Motor neuron (in vitro differentiated cells): ENCODE measurements at places on chromosomes 16 and 17. TPM values are rescaled to one million over a fixed set of nuclear protein-coding genes. Genes with fewer than 3 reads are reported as not detected.

GRCh38 chr17:19331134-19331533, 31.4 kb downstream of the B9D1 start:
- ATAC-seq, result peak; percentile 47

DNA sequence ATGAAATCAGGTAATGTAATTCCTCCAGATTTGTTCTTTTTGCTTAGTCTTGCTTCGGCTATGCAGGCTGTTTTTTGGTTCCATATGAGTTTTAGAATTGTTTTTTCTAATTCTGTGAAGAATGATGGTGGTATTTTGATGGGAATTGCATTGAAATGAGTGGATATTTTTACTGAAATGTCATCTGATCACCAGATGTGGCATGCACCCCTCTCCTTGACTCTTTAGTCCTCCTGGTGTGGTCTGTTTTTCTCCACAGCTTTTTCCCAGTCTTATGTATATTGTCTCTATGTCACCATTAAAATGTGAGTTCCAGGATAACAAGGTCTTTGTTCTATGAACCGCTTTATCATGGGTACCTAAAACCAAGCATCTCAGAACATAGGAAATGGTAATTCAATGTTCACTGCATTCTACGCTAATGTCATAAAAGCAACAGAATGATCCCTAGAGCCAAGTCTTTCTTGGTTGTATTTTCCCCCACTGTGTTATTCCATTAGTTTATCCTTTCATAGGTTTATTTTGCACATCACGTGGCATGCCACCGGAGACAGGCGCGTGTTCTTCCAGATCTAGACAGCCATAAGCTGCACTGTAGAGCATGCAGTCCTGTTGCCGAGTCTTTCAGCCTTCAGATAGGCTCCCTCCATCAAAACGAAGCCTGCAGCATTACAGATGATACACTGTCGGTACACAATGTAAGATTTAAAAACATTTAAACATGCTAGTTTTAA, 172.5 kb downstream of the RPTOR start:
- no peak for ATAC-seq

AGRP gene
- 0.36 TPM in 1 of 2 replicates, not detected in the other for total RNA-seq

KIF1C gene
- total RNA-seq, result 4.2 TPM in 2 replicates

ARHGAP23 gene
- total RNA-seq, result 12.5 and 15.0 TPM in 2 replicates

GRCh38 chr16:21156767-21157467, 1.6 kb upstream of the LDAF1 start:
- ATAC-seq, result peak; percentile 15

TBC1D3L gene
- total RNA-seq, result 9.7 and 14.6 TPM in 2 replicates

KCNG4 gene
- 0.23 and 0.24 TPM in 2 replicates for total RNA-seq

GRCh38 chr16:28835864-28836760, 10.0 kb downstream of the TUFM start:
- no peak for ATAC-seq

- peak; percentile 42 for ATAC-seq
These were observed 109.9 kb downstream of the METRNL start for GRCh38 chr17:83189044-83190003.

- no peak for ATAC-seq
These were observed 87.2 kb upstream of the SMIM36 start for GRCh38 chr17:55598495-55598894.

RDM1 gene
- total RNA-seq, result 0.22 TPM in 1 of 2 replicates, not detected in the other

GRCh38 chr17:17313350-17313991, 10.3 kb downstream of the NT5M start:
- ATAC-seq, result no peak

DNA sequence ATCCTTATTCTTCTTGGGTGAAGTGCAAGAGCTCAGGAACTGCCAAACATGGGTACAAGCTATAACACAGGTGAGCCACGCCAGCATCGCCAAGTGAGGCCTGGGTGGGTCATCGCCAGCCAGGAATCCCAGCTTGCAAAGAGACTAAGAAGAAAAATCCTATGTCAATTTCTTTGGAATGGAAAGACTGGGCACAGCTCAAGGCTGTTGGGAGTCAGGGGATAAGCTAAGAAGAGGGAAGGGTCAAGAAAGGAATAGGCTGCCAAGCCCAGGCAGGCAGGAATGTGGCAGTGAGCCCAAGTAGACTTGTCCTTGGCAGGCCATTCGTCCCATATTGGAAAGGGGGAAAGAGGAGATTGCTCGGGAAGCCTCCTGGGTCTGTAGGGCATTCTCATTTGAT, 191.4 kb upstream of the CDH5 start:
- ATAC-seq, result no peak

DNA sequence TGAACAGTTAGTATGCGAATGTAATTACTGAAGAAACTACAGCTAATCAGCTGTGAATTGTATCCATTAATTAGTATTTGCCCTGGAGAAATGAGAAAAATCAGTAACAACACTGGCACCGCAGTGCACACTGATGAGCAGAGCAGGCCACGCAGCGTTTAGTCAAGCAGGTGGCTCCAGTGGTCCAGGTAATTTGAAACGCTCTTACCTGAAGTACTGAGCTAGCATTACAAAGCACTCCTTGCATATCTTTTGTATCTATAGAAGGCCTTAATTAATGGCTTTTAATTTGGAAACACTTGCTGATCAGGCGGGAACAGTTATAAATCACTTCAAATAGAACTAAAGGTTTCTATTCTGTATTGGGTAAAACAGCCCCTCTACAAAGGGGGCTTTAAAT, 76.4 kb downstream of the TOX3 start:
- no peak for ATAC-seq

DNA sequence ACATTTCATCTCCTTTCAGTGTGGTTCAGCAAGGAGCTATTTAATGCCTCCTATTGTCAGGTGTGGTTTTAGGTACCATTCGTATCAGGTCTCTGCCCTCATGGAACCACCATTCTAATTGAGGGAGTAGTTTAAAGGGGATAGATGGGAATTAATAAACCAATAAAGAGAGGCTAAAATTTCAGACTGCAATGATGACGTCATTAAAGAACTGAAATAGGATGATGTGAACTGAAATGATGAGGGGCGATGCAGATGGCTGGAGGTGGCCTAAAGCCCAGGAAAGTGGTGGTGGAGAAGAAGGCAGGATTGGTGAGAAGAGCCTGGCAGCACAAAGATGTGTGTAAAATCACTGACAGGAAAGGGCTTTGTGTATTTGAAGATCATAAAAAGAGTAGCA, 148.9 kb upstream of the RBFOX1 start:
- no peak for ATAC-seq

GAS2L2 gene
- 0.30 TPM in 1 of 2 replicates, not detected in the other for total RNA-seq

CDH1 gene
- total RNA-seq, result 4.5 and 6.8 TPM in 2 replicates

DNA sequence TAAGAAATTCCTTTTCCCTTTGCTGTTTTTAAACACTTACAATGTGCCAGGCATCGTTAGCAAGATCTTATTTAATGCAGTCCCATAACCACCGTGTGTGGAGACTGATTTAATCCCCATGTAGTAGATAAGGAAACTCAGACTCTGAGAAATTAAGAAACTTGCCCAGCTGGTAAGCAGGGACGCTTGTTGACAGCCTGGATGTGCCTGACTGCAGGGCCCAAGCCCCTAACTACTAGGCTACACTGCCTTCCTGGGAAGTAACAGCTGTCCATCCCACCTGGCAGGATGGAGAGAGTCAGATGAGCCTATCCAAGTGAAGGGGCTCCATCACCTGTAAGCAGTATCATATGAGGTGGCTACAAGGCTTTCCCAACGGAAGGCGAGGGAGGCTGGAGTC, 23.1 kb downstream of the CDK5RAP3 start:
- no peak for ATAC-seq

SPATA22 gene
- total RNA-seq, result 0.46 and 1.7 TPM in 2 replicates

NPIPB4 gene
- 45.0 and 71.9 TPM in 2 replicates for total RNA-seq

GRCh38 chr17:31997005-31997404, 10.2 kb upstream of the LRRC37B start:
- ATAC-seq, result no peak

DNA sequence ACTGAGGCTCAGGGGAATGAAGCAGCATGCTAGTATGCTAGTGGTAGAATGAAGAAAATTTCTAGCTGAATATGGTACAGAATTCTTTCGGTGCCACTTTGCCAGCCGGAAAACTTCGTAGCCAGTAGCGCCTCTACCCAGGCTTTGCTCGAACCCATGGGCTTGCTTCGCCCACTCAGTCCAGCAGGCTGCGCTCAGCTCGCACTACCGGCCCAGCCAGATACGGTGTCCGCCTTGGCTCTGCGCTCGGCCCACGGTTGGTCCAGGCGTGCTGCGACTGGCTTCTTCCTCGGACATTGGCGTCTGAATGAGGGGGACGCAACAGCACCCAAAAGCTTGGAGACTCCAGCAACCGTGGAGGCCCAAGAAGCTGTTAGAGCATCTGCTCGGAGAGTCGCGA, 372.5 kb upstream of the CDH8 start:
- no peak for ATAC-seq

CDK5R1 gene
- total RNA-seq, result 1.7 and 2.4 TPM in 2 replicates

DNA sequence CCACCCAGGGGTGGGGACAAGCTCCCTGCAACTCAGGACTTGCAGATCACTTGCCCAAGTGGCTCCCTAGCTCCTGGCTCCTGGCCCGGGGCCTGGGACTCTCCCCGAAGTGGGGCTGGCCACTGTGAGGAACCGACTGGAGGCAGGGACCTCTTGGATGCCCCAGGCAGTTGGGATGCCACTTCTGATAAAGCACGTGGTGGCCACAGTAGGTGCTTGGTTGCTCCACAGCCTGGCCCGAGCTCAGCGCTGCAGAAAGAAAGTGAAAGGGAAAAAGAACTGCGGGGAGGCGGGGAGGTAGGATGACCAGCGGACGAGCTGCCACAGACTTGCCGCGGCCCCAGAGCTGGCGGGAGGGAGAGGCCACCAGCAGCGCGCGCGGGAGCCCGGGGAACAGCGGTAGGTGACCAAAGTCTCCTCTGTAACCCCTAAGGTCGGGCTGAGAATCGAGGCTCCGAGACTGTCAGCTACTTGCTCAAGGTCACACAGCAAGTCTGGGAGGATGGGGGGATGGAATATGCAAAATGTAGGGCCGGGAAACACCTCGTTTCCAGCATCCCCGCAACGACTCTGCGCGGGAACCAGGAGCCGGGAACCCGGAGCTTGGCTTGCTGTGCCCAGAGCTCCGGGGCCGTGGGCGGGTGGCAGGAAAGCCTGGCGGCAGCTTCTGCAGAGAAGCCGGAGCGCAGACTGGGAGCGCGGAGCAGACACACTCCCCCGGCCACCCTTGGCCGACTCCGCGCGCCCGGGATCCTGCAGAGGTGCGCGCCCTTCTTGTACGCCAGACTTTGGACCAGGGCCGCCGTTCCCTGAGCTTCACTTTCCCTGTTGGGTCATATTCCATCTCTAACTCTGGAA, 1.9 kb downstream of the CIITA start:
- peak; percentile 78 for ATAC-seq

DNA sequence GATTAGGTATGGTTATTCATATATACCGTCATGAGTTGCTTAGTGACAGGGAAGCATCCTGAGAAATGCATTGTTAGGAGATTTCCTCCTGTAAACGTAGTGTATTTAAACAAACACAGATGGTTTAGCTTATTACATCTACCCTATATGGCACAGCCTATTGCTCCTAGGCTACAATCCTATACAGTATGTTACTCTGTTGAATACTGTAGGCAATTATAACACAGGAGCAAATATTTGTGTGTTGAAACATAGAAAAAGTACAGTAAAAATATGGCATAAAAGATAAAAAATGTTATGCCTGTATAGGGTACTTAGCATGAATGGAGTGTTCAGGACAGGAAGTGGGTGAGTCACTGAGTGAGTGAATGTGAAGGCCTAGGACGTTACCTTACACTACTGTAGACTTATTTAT, 157.7 kb downstream of the CDH11 start:
- no peak for ATAC-seq

DNA sequence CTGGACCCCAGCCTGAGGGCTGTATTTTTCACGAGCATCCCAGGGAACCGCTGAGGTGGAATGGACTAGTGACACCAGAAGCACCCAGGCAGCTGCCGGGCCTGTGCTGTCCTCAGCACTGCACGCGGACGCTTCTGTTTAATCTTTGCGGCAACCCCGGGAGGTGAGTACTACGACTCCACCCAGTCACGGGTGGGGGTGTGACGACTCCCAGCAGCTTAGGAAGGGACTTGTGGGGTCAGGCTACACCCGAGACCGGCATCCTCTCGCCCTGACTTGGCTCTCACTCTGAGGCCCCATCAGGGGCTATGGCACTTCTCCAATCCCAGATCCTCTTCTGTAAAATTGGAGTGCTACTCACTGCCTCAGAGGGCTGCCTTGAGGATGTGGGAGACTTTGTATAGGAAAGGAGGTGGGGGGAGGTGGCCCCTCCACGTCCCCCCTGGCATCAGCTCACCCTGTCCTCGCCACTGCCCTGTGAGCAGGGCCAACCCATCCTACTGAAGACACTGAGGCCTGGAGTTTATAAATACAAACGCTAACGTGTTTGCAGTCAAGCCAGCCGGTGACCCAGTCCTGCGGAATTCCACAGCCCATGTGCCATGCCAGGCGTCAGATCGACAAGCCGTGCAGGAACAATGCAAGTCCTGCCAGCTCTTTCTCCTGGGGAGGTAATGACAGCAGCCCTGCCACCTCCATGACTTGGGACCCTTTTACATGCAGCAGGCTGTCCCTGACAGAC, 44.4 kb downstream of the PPL start:
- peak; percentile 35 for ATAC-seq

DNA sequence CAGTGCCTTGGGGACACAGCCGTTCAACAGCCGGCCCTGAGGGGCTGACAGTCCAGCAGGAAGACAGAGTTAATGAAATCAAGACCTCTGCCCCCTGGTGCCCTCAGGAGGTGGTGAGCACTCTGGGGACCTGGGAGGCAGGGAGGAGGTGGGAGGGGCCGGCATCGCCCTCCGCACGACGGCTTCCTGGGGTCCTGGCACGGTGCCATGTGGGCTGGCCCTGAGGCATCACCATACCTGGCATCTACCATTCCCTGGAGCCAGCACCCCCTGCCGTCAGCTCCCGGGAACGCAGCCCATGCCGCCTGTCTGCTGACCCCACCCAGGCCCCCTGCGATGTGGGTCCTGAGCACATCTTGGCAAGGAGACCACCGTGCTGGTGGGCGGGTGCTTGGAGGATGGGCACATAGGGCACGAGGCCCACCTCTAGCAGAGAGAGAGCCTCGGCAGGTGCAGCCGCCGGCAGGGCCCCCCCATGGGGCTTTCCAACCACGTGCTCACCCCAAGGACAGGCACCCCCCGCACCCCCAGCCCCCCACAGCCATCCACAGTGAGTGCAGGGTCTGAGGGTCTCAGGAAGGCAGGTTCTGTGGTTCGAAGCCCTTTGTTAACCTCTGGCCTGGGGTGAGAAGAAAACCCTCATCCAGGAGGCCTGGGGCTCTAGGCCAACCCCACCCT, 52.5 kb downstream of the ZFPM1 start:
- peak; percentile 48 for ATAC-seq

SRCAP gene
- total RNA-seq, result 6.1 TPM in 2 replicates

SMIM36 gene
- not detected in 2 replicates for total RNA-seq

GRCh38 chr16:4232541-4233386, 9.1 kb downstream of the SRL start:
- no peak for ATAC-seq
